ENCODE measurements at places on chromosomes 3 and 15. TPM values are rescaled to one million over a fixed set of nuclear protein-coding genes. Genes with fewer than 3 reads are reported as not detected.

DNA sequence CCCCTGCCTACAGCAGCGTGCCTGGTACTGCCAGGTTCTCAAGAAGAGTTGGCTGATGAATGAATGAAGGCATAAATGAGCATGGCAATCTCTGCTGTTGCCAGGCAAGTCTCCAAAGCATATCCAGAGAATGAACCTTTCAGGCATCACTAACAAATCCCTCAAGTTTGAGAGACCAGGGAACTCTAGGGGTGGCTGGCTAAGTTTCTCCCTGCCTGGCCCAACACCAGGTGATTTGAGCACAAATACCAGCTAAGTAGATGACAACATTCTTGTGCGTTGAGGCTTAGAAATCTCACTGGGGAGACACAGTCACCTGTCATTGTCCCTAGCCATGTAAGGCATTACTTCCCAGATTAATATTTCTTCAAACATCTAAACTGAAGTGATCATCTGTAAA lies 81.4 kb upstream of the PTX3 start:
- DNase-seq: no peak

DNA sequence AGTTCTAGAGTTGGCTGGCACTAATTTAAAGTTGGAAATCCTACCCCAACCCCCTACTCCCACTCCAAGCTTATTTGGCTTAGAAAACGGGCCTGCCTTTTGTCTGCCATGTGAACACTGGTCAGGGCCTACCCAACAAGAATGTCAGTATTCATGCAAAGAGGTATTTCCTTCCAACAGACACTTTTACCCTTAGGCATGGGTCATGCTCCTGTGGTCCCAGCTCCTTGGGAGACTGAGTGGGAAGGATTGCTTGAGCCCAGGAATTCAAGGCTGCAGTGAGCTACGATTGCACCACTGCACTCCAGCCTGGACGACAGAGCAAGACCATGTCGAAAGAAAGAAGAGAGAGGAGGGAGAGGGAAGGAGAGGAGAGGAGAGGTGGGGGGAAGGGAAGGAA lies 137.5 kb upstream of the LRTM1 start:
- no peak for DNase-seq

- no peak for DNase-seq
These were observed 112.4 kb upstream of the CCDC54 start for GRCh38 chr3:107264888-107265287.

DNA sequence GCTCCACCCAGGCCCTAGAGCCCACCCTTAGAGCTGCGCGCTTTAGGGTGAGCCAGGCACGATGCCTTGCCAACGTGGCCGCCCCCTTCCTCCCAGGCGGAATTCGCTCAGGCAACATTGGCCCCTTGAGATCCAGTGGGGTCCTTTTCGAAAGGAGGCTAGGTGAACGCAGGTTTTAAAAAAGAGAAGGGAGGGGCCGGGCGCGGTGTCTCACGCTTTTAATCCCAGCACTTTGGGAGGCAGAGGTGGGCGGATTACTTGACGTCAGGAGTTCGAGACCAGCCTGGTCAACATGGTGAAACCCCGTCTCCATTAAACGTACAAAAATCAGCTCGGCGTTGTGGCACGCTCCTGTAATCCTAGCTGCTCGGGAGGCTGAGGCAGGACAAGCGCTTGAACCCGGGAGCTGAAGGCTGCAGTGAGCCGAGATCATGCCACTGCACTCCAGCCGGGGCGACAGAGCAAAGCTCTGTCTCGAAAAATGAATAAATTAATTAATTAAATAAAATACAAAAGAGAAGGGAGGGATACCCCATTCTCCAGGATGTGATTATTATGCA lies 984 bp upstream of the RPP25 start:
- DNase-seq: peak; percentile 67

- DNase-seq: no peak
These were observed 28.0 kb downstream of the CSPG4 start for GRCh38 chr15:75684648-75685047.

DNA sequence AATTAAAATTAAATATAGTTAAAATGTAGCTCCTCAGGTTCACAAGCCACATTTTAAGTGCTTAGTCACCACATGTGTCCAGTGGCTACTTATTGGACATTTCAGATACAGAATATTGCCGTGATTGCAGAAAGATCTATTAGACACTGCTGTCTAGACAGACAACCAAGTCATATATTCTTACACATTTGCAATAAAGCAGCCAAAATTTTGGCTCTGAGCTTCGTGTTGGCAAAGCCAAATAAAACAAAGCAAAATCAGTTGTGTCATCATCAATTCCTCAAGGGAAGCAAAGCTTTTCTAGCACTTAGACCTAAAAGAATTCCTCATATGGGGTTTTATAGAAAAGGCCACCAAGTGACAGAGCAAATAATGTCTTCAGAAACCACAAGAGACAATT lies 193.1 kb upstream of the LPP start:
- no peak for DNase-seq

- DNase-seq: peak; percentile 64
These were observed 41.9 kb upstream of the SEMA4B start for GRCh38 chr15:90159213-90159612.

DNA sequence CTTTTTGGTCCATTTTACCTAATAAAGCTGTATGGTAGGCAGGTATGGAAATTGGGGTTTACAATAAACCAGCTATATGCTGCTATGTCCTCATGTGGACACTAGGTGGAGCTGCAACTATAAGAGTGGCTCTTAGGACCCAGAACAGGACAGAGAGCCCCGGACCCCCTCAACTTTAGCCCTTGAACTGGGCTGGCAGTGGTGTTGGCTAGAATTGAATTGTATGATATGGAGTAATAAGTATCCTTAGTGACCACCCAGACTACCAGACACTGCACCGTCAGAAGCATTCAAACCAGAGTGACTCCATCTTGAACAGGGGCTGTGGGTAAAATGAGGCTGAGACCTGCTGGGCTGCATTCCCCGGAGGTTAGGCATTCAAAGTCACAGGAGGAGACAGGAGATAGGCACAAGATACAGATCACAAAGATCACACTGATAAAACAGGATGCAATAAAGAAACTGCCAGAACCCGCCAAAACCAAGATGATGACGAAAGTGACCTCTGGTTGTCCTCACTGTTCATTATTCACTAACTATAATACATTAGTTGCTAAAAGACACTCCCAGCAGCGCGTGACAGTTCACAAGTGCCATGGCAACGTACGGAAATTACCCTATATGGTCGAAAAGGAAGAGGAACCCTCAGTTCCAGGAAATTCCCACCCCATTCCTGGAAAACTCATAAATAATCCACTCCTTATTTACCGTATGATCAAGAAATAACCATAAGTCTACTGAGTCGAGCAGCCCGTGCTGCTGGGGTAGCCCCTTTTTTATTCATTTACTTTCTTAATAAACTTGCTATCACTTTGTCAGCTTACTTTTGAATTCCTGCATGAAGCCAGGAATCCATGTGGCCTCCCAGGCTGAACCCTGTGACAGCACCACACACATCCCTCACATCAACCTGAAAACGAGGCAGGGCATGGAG lies 68.7 kb upstream of the BLM start:
- DNase-seq: peak; percentile 67

GRCh38 chr15:73318463-73319351 lies 50.1 kb downstream of the HCN4 start:
- no peak for DNase-seq

DNA sequence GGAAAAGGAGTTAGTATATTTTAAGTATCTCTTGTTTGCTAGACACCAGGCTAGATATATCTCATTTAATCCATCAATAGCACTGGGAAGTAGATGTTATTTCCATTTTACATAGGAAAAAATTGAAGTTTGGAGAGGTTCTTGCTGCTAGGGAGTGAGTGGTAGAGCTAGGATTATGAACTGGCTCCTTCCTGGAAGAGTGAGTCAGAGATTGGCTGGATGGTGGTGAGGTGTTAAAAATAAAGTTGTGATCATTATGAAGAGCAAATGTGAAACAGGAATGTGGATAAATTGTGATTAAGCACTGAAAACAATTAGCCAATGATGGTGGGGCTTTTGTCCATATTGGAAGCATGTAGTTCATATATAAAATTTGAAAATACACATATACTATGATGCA lies 234.2 kb downstream of the WNT5A start:
- DNase-seq: no peak

DNA sequence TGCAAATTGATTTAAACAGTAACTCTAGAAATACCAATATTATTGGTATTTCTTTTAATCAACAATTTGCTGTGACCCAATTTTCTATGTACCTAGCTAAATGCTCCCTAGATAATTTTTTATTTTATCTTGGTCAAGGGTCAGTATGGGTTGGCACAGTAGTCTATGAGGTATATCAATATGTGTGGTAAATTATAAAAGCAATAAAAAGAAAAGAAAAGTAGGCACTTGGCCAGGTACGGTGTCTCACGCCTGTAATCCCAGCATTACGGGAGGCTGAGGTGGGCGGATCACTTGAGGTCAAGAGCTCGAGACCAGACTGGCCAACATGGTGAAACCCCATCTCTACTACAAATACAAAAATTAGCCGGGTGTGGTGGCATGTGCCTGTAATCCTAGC lies 34.0 kb upstream of the STIMATE start:
- no peak for DNase-seq

- no peak for DNase-seq
These were observed 172.8 kb upstream of the RGMA start for GRCh38 chr15:93261845-93262244.

DNA sequence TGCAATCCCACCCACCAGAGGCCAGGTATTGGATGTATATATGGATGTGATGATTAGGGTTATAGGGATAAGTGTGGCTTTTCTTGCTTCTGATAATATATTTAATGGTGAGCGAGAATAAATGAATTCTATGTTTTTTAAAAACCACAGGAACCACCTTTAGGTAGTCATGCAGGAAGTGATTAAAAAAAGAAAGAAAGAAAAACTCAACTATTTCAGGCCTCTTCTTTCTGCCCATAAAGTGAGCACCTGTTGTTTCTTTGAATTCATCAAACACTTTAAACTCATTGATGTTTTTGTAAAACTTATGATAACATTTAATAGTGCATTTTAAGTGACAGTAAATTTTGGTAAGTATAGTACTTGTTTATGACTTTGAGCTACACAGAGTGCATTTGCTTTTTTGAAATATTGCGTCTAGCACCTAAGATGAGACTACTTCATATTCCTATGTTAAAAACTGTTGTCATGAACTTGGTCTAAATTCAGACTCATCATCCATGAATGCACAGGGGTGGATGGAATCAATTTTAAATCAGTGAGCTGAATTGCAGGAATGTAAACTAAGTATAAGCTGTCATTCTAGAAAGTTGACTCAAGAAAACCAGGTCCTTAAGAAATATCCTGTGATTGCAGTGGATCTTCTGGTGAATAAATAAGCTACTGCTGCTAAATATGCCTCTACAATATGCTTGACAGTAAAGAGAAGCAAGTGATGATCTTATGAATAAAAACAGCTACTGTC lies 764.4 kb upstream of the NECTIN3 start:
- DNase-seq: no peak

DNA sequence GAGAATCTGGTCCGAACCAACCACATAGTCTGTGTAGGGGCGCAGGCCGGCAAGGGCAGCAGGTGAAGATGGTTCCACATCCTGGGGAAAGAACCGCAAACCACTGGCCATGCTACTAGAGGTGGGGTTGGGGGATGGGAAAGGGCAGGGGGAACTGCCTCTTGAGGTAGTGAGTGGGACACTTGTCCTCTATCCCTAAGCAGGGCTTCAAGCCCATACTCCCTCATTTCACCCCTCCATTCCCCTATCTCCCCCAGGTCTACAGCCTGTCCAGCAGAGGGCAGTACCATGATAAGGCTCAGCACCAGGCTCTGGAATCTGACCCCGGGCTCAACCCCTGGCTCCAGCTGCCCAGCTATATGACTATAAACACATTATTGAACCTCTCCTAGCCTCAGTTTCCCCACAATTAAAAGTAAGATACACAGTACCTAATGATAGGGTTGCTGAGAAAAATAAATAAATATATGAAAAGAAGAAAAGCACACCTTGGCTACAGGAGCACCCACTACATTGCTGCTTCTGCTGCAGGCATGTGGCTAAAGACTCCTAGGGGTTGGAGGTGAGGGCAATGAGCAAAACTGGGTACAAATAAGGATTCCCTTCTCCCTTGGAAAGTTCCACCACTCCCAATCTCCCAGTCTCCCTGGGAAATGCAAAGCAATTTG lies 6.3 kb downstream of the GORASP1 start:
- peak; percentile 39 for DNase-seq

DNA sequence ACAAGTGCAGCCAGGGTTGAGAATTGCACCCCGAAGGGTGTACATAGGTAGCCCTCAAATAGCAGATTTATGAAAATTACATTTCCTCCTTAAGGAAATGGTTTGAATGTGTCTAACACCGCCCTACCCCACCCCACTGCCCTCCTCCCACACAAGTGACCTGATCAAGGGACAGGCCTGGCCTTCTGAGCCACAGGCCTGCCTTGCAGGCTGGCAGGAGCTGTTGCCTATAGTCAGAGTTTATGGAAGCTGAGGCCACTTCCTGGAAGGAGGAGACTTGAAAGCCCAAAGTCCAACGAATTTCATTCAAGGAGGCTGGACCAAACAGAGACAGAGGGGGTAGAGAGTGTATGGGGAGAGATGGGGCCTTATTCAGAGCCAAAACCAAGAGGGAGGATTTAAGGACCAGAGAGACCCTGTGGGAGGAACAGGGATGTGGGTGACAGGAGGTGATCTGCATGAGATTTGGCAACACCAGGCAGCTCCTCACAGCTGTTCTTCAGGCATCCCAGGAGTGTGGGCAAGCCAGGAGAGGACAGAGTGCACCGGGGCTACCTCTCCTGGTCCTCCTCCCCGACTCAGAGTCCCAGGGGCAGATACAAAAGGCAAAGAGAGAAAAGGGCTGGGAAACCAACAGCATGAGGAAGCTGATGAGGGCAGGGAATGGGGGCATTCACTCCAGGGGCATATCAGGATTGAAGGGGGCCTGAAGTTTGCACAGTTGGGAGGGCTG lies 100.4 kb upstream of the HES1 start:
- DNase-seq: peak; percentile 86

GRCh38 chr15:51726302-51727073 lies 11.0 kb downstream of the LYSMD2 start:
- peak; percentile 53 for DNase-seq

- DNase-seq: no peak
These were observed 326.9 kb upstream of the DNAJC19 start for GRCh38 chr3:181316482-181316881.

DNA sequence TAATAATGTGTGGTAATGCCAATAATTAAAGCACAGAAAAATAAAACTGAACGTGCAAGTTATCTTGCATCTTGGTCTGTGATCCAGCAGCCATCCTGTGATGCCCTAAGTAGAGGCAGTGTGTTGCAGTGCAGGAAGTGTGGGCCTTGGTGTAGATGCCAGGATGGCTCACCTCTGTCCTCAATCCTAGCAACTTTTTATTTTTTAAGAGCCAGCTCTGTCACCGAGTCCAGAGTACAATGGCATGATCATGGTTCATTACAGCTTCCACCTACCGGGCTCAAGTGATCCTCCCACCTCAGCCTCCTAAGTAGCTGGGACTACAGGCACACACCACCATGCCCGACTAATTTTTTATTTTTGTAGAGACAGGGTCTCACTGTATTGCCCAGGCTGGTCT lies 7.6 kb downstream of the BAHD1 start:
- DNase-seq: peak; percentile 45

The SNX22 gene
- 3.7 TPM for total RNA-seq

The ESYT3 gene
- total RNA-seq: 6.0 TPM

The CTXND1 gene
- total RNA-seq: 0.14 TPM

The CDHR4 gene
- not detected for total RNA-seq

The ATP6V1A gene
- total RNA-seq: 21.9 TPM

The MFSD1 gene
- 49.0 TPM for total RNA-seq

The MYL3 gene
- total RNA-seq: not detected

The SLC24A5 gene
- total RNA-seq: not detected

The CIP2A gene
- total RNA-seq: 0.40 TPM

The VWA5B2 gene
- total RNA-seq: 1.4 TPM

The STRA6 gene
- not detected for total RNA-seq
